Uterine smooth muscle cell (primary cell): ENCODE measurements at places on chromosomes 5 and 9. TPM values are rescaled to one million over a fixed set of nuclear protein-coding genes. Genes with fewer than 3 reads are reported as not detected.

The PROB1 gene
- total RNA-seq = 0.87 and 1.00 TPM in 2 replicates

The F12 gene
- total RNA-seq = 0.22 and 0.50 TPM in 2 replicates

The POLE3 gene
- 27.5 and 64.3 TPM in 2 replicates for total RNA-seq

The TNIP1 gene
- 43.6 and 48.4 TPM in 2 replicates for total RNA-seq

The PCDHA9 gene
- total RNA-seq = 0.11 and 0.12 TPM in 2 replicates

The NREP gene
- total RNA-seq = 31.1 and 68.2 TPM in 2 replicates

The PCDHGA4 gene
- 2.2 and 5.2 TPM in 2 replicates for total RNA-seq

The CD14 gene
- total RNA-seq = 0.11 and 0.25 TPM in 2 replicates

The SPINK7 gene
- not detected in 2 replicates for total RNA-seq

The RNF183 gene
- 0.37 TPM in 1 of 2 replicates, not detected in the other for total RNA-seq

The CCDC187 gene
- under 0.01 TPM in 1 of 2 replicates, not detected in the other for total RNA-seq

The FBP1 gene
- total RNA-seq = not detected in 2 replicates

The BTNL3 gene
- total RNA-seq = not detected in 2 replicates

The CCL27 gene
- 0.11 TPM in 1 of 2 replicates, not detected in the other for total RNA-seq

The C9orf153 gene
- 0.25 TPM in 1 of 2 replicates, not detected in the other for total RNA-seq

The ARID3C gene
- total RNA-seq = 0.12 and 0.22 TPM in 2 replicates

The STK32A gene
- 0.22 and 1.2 TPM in 2 replicates for total RNA-seq

The DMXL1 gene
- total RNA-seq = 36.7 and 46.4 TPM in 2 replicates

The GPRIN1 gene
- 4.4 and 9.8 TPM in 2 replicates for total RNA-seq

The BNIP1 gene
- total RNA-seq = 25.7 and 30.0 TPM in 2 replicates

The PCDHGA3 gene
- 0.22 and 0.87 TPM in 2 replicates for total RNA-seq

The MYOZ3 gene
- total RNA-seq = 0.22 TPM in 1 of 2 replicates, not detected in the other

The COL15A1 gene
- 23.9 and 104 TPM in 2 replicates for total RNA-seq

The SH3TC2 gene
- 1.5 and 4.8 TPM in 2 replicates for total RNA-seq

The DMRTA1 gene
- 1.00 and 1.5 TPM in 2 replicates for total RNA-seq

The IER5L gene
- total RNA-seq = 41.9 and 74.2 TPM in 2 replicates

The NR5A1 gene
- not detected in 2 replicates for total RNA-seq

The CNTNAP3B gene
- 4.5 and 14.5 TPM in 2 replicates for total RNA-seq

The ELAVL2 gene
- under 0.01 and 0.22 TPM in 2 replicates for total RNA-seq

The TMCO6 gene
- 9.8 and 12.1 TPM in 2 replicates for total RNA-seq

The CAPSL gene
- total RNA-seq = not detected in 2 replicates

The FOXI1 gene
- total RNA-seq = not detected in 2 replicates

The IFNA2 gene
- total RNA-seq = not detected in 2 replicates

The FIBCD1 gene
- total RNA-seq = 1.4 and 2.1 TPM in 2 replicates

The QRFP gene
- total RNA-seq = not detected in 2 replicates
